ENCODE measurements at places on chromosomes 2 and 18.

DNA sequence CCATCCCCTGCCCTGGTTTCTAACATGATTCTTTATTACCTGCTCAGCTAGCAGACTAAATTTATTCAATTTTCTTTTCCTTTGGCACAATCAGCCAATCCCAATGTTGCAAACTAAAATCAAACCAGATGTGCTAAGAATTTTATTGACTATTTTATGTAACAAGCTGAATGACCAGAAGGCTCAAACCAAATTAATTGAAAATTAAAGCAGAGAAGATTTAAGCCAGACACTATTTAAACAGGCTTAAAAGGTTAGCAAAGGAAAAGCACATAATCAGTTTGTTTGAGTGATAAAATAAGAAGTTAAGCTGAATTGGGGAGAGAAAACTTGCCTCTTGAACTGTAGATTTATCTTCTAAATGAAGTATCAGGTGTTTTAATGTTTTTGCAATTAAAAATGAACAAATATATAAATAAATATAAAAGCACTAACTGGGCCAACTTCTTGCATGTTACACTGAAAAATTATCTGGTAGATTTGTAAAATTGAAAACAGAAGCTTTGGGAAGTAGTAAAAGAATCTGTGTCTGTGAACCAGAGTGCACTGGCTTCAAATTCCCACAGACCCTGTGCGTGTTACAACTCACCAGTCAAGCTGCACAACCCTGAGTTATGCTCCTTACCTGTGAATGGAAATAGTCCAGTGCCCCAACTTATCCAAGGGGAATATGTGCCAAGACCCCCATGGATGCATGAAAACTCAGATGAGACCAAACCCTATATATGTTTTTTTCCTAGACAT is 283.4 kb downstream of the CNTNAP5 start:
- DNase-seq, result no peak

- DNase-seq, result no peak
Observed at GRCh38 chr2:230922951-230923717, 1.9 kb downstream of the GPR55 start.

- no peak for DNase-seq
Observed at GRCh38 chr2:98014379-98014778, 18.6 kb upstream of the TMEM131 start.

DNA sequence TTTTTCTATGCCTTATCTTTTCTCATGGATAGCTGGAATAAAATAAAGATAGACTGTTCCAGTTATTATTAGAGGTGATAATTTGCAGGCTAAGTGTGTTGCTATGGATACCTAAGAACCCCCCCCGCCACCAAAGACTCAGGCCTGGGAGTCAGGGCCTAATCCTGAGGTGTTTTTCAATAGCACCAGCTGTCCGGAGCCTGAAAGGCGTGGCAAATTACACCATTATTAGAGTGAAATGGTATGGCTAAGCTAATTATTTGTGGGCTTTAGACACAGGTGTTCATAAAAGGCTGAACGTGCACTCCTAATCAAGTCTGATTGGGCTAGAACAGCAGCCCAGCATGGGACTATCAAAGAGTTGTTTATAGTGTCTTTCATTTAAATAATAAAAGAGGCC is 293.2 kb upstream of the DCC start:
- DNase-seq, result no peak

- no peak for DNase-seq
Observed at GRCh38 chr18:79620576-79621165, 58.9 kb upstream of the CTDP1 start.

- no peak for DNase-seq
Observed at GRCh38 chr18:936941-937340, 32.3 kb downstream of the ADCYAP1 start.

- no peak for DNase-seq
Observed at GRCh38 chr2:170670651-170671050, 44.5 kb upstream of the SP5 start.

DNA sequence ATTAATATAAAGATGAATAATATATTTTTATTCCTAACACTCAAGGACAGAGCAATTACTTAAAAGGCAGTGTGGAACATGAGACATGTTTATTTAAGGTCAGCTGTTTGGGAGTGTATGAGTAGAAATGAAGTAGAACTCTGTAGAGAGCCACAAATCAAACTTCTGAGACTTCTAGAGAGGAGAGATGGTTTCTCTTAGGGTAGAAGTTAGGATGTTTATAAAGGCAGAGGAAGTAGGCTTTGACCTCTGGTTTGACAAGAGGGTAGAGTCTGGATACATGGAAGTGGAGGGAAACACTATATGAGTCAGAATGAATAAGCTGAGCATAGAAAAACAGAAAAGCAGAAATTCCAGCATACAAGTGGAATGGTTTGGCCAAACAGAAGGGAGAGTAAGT is 262.1 kb upstream of the KLHL14 start:
- peak; percentile 15 for DNase-seq

DNA sequence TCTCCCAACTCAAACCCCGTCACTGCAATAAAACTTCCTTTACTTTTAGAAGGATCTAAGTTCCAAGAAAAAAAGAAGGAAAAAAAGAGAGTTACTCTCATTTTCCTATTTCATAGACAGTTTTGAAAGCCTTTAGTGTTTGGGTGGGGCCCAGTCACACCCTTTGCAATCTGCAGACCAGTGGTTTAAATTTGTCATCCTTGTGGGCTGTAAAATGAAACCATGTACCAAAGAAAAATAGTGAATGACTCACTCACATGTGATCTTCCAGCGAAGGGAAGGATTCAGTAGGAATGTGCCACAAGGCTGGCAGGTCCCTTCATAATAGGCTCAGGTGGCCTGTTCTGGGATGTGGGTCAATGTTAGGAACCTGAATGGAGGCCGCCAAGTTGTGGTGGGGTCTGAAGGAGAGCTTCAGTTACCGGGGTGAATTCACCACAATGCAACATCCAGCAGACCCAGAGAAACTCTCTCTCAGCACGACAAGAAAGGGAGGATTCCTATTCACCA is 28.3 kb downstream of the ANXA4 start:
- DNase-seq, result no peak

- no peak for DNase-seq
Observed at GRCh38 chr18:67151366-67151765, 365.2 kb downstream of the DSEL start.

DNA sequence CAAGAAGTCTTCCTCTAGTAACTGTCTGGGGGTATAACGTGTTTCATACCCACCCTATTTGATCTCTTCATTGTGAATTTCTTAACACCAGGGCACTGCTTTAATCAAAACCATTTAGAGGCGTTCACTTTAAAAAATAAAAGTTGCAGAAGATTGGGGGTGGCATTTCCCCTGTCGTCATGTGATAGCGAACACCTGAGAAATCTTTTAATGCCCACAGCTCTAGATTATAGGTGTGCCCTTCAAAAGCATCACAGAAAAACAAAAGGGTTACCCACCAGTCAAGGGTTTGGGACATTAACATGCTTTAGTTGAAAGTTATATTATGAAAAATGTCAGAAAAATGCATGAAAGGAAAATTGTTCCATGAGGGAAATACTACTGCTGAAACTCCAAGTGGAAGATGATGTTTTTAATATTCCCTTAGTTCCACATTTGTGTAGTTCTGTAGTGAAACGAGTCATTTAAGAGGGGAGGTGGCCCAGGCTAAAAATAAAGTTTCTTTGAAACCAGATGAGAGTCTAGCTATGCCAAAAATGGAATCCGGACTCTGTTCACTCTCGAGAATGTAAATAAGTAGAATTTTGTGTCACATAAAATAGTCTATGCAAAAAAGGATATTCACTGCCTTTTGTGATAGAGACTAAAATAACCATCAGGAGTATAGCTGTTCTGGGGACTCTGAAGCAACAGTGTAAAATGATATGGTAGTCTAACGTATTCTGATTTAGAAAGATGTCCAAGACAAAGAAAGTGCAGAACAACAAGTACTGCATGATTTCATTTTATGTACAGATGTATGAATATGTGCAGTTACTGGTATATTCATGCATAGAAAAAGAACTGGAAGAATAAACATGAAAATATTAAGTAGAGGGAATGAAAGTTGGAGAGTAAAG is 95.3 kb downstream of the TMEM247 start:
- DNase-seq, result no peak
